ENCODE measurements at places on chromosomes 2 and 18.
A peak's percentile ranks its signal among the peaks of the same experiment; 100 is the strongest.

DNA sequence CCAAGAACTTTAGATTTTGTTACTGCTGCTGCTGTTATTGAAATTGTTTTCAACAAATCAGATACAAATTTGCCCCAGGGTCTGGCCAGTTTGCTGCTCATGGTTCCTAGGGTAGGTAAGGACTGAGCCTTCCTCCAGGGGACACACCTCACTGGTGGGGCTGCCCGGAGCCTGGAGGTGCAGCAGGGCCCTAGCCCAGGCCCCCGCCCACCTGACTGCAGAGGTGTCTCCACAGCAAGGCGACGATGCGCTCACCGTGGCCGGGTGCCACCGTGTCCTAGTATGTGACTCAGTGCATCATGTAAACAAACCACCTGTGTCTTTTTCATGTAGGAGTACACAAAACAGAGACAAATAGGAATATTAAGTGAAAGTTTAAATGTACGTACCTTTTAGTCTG, 153.5 kb upstream of the TPO start:
- no peak for DNase-seq

DNA sequence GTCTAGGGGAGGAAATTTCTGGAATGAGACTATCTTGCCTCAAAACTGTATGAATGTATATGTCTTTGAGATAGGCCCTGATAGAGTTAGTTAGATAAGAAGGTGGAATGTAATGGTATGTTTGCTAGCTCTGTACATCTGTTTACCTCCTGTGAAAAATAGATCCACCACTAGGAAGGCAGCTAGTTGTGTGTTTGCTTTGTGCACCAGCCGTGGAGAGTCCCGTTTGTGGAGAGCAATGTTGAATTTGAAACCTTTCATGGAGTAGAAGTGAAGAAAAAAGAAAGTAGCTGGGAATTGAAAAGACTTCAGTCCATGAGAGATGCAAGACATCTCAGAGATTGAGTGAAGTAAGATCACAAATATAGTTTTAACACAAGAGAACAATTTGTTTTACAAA, 25.4 kb downstream of the ASXL3 start:
- DNase-seq: no peak

DNA sequence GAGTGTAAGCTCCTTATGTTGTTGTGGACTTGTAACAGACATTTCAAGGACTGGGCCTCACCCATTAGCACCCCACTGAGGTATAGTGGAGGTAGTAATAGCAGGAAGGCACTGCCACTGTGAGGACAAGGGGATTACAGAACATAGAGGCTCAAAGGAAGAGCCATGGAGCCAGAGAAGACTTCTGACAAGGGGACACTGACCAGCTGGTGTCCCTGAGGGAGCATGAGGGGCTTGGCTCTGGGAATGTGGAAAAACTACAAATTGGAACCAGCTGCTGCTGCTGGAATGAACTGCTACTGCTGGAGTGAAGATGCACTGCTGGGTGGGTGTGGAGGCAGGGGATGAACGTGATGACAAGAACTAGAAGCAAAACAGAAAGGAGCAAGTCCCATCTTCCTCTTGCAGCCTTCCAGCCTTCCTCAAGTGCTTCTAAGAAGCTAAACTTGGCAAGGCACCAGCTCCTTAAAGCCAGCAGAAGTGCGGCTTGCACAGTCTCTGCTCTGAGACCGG, 167.3 kb upstream of the NOSTRIN start:
- no peak for DNase-seq

- no peak for DNase-seq
Observed at GRCh38 chr2:218043701-218044109, 25.3 kb upstream of the RUFY4 start.

GRCh38 chr2:218852911-218853667, 6.5 kb upstream of the WNT6 start:
- peak; percentile 68 for DNase-seq

DNA sequence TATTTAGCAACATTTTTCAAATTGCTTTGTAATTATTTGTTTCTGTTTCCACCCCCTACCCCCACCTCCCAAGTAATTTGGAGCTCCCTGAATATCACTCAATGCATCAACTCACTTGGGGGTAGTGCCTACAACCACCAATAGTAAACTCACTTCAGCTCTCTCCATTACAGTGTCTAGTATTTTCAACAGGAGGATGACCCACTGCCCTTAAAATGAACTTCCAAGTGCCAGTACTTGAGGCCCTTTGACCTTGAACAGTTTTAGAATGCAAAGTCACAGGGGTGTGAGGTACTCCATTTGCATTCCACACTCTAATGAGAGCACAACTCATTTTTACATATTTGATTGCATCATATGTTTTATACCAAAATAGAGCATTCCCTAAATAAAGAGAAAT, 523.0 kb downstream of the ERBB4 start:
- no peak for DNase-seq

Data from stimulated activated CD4-positive, alpha-beta T cell treated with anti-CD3 and anti-CD28 coated beads, Interleukin-4, amount 100 ng/mL, for 4 hours (primary cell).